ENCODE measurements at places on chromosomes 3 and 15.

GRCh38 chr3:22013641-22014040 is 262.6 kb upstream of the ZNF385D start:
- DNase-seq = no peak

DNA sequence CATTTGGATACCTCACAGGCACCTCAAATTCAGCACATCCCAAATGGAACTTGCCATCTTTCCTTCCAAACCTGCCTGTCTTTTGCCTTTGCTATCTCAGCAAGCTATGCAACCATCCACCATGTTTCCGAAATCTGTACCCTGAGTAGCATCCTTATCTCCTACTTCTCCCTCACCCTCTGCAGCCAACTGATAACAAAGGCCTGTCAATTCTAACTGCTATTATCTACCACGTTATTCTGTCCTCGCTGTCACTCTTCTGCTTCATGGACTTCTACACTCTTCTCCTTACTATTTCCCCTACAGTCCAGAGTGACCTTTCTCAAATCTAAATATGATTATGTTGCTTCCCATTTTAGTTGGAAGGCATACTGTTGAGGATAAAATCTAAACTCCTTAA is 25.5 kb upstream of the TAFA4 start:
- no peak for DNase-seq

GRCh38 chr3:14976317-14976716 is 28.9 kb downstream of the NR2C2 start:
- DNase-seq = no peak

- no peak for DNase-seq
Measured at GRCh38 chr3:10547413-10547812, 42.0 kb upstream of the ATP2B2 start.

GRCh38 chr3:45541326-45542321 is 52.9 kb upstream of the LIMD1 start:
- DNase-seq = no peak

DNA sequence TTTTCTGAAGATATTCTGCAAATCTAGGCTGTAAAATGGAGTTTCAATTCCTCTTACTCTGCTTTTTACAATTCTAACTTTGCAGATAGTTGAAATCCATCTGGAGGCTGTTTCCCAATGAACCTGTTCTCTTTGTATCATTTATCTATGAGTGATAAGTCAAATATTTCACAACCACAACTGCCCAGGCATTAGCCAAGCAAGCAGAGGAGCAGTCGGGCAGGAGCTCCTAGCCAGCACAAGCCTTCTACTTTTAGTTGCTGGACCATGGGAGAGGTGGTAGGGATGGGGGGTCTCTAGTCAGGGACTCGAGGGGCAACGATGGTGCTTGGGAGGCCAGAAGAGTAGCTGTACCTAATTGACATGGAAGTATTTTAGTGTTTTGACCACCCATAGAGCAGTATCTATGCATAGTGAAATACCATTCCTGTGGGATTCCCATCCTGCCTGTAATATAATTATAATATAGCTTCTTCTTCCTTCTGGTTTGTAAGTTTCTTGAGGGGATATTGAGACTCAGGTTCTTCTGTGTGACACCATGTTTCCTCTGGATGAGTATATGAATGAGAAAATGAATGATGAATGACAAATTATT is 353.5 kb upstream of the IL12A start:
- DNase-seq = no peak

All from cortex of kidney (tissue), 1 donor.